ENCODE measurements at places on chromosomes 3 and 15.

- DNase-seq = no peak
These were observed 207.2 kb downstream of the IGSF11 start for GRCh38 chr3:118827446-118827845.

DNA sequence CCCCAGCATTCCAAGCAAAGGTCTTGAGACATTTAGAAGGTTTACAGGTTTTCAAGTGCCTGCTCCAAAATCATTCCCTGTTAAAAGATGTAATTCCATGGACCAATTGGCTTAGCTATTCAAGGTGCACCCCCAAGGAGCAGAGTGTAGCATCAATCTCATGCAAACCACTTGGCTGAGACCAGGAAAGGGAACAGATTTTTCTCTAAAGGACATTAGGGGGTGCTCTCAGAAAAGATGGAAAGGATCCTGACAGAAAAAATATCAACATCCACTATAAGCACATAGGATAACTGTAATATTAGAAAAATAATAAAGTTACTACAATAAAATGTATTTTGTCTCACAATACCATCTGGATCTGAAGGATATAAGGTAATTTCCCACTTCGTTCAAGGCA, 328.0 kb upstream of the CDIN1 start:
- no peak for DNase-seq

- DNase-seq = no peak
These were observed 2.9 kb downstream of the PHGR1 start for GRCh38 chr15:40353697-40354096.

GRCh38 chr3:181629711-181630110, 82.0 kb upstream of the SOX2 start:
- DNase-seq = no peak

DNA sequence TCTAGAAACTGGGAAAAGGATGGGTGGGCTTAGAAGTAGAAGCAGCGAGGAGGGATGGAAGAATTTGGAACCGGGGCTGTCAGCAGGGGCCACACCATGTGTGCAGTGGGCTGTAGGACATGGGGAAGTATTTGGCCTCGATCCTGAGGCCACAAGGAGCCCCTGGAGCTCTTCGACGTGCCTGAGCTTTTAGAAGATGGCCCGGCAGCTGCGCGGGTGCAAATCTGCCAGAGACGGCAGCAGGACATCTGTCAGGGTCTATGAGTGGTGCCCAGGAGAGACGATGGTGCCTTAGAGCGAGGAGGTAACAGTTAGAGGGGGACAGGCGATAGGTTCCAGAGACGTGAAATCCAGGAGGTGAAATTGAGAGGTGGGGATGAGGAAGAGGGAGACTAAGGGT, 321.1 kb downstream of the UACA start:
- no peak for DNase-seq
